Activated CD4-positive, CD25-positive, alpha-beta regulatory T cell (primary cell): ENCODE measurements at places on chromosomes 5 and 9.

DNA sequence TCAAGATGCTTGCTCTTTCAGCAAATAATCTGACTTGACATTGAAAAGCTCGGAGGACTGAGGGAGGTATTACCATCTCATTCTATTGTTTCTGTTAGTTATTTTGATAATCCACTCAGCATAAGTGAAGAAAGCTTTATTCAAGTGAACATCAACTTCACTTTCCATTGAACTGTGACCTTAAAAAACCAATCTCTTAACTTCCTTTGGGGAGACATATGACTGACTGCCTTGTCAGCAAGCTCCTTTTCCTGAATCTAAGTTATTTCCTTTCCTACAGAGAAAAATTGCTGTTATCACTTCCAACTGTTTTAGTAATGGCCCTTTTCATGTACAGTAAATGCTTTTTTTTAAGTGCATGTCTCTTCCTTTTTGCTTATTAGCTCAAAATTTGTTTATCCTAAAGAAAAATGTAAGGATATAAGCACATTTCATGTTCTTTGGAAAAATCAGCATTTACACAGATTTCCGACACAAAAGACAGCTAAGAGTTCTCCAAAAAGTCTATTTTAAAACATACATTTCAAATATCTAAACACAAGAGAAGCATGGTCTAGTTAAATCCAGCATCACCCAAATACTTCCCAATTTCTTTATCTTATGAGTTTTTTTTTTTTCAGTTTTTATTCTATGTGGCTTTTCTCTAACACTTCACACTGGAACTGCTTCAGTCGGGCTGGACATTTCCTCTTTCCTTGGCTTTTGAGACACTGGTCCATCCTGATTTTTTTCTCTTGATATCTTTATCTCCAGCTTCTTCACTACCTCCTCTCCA is 117.9 kb upstream of the DAB2 start:
- no peak for DNase-seq

DNA sequence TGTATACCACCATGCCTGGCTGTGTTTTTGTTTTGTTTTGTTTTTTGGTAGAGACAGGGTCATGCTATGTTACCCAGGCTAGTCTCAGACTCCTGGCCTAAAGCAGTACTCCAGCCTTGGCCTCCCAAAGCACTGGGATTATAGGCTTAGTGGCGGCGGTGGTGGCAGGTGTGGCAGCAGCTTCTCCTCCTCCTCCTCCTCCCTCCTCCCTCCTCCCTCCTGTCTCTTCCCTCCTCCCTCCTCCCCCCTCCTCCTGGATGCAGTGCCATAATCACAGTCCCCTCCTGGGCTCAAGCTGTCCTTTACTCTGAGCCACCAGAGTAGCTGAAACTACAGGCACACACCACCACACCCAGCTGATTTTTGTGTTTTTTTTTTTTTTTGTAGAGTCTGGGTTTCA is 71.2 kb downstream of the UHRF2 start:
- DNase-seq: no peak

GRCh38 chr5:102713682-102714231 is 41.3 kb upstream of the PAM start:
- no peak for DNase-seq

DNA sequence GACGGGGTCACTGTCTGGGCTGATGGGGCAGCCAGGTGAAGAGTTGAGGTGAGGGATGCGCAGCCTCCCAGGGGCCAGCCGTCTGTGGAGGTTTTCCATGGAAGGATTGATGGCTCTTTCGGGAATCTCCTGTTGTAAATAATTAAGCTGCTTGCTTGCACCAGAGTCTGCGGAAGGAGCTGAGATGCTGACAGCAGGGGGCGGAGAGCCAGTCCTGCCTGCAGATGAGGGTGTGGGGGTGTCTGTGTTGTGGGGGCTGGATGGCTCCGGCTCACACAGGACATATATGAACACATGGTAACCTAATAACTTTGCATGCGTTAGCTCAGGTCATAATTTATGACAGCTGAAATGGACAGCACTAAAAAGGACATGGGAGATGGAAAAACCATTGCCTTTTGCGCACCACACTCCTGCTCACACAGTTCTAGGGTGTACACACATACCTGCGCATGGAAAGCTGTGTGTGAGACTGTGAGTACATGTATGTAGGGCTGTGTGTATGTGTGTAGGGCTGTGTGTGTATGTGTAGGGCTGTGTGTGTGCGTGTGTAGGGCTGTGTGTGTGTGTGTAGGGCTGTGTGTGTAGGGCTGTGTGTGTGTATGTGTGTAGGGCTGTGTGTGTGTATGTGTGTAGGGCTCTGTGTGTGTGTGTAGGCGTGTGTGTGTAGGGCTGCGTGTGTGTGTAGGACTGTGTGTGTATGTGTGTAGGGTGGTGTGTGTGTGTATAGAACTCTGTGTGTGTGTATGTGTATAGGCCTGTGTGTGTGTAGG is 36.8 kb upstream of the SEMA4D start:
- DNase-seq: no peak

DNA sequence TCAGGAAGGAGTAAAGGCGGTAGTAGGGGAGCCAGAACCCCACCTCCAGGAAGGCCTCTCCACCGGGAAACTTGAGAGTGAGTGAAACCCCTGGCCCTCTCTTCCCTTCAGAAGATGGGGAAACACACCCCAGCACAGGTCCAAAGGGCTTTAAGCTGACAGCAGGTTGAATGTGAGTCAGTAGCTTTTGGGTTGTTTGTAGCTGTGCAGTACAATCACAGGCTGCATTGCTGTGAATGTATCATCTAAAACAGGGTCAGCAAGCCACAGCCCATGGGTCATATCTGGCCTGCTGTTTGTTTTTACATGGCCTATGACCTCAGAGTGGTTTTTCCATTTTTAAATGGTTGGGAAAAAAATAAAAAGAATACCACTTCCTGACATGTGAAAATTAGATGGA is 10.0 kb downstream of the OTULINL start:
- no peak for DNase-seq

DNA sequence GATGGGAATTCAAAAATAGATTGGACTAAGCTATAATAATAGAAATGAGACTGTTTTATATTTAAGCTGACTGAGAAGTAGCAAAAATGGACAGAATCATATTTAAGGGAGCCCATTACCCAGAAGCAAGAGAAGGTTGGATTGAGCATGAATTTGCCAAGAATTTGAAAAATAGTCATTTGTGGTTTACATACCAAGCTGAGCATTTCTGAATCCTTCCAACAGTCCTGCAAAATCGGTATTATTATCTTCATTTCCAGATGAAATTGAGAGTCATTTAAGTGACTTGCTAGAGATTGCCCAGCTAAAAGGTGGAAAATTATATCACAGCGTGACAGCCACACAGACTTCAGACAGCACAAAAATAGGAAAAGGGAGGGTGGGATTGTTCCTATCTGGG is 48.4 kb downstream of the TNFSF15 start:
- DNase-seq: no peak

DNA sequence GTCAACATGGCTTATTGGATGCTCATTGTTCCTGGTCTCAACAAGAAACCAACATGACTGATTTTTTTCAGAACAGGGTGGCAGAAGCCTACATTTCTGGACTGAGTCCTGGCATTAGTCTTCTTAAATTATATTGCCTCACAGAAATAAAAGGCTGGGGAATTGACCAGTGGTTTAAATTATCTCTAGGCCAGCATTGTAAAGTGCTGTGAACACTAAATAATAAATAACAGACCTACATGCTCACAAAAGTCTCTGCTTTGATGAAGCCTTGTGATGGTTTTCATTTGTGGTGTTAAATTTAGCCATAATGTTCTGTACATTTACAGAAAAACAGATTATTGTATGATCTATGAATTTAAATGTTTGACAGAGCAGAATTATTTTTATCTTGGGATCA is 44.7 kb upstream of the CD180 start:
- no peak for DNase-seq

DNA sequence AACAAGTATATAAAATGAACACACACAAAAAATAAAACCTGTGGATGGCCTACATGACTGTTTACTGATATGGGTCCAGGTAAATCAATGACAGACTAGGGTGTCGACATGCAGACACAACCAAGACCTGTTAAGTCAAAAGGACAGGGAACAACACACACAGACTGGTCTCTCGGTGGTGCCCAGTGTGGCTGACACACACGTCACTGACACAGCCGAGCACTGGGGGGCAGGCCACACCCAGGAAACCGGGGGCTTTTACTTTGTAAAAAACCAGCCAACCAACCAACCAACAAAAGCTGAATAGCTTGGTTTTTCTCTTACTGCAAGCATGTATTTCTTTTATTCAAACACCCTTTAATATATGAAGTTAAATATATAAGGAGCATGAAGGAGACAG is 5.0 kb downstream of the FAM163B start:
- no peak for DNase-seq

GRCh38 chr5:115559524-115559923 is 14.9 kb upstream of the FEM1C start:
- DNase-seq: no peak
